ENCODE measurements at places on chromosomes 3 and 15. TPM values are rescaled to one million over a fixed set of nuclear protein-coding genes. Genes with fewer than 3 reads are reported as not detected.

Gene PRTG
- 12.0 TPM for total RNA-seq

Gene GOLGA6L10
- 0.88 TPM for total RNA-seq

Gene XYLB
- total RNA-seq, result 11.1 TPM

Gene IGSF11
- 0.56 TPM for total RNA-seq

Gene CCR8
- total RNA-seq, result not detected

- no peak for DNase-seq
These were observed 109.1 kb downstream of the BDH1 start for GRCh38 chr3:197446700-197447056.

- no peak for DNase-seq
These were observed 374.9 kb upstream of the TGFBR2 start for GRCh38 chr3:30231277-30232141.

GRCh38 chr3:173920386-173920785 is 522.8 kb downstream of the NLGN1 start:
- no peak for DNase-seq

GRCh38 chr3:67291287-67292252 is 293.5 kb downstream of the KBTBD8 start:
- no peak for DNase-seq

DNA sequence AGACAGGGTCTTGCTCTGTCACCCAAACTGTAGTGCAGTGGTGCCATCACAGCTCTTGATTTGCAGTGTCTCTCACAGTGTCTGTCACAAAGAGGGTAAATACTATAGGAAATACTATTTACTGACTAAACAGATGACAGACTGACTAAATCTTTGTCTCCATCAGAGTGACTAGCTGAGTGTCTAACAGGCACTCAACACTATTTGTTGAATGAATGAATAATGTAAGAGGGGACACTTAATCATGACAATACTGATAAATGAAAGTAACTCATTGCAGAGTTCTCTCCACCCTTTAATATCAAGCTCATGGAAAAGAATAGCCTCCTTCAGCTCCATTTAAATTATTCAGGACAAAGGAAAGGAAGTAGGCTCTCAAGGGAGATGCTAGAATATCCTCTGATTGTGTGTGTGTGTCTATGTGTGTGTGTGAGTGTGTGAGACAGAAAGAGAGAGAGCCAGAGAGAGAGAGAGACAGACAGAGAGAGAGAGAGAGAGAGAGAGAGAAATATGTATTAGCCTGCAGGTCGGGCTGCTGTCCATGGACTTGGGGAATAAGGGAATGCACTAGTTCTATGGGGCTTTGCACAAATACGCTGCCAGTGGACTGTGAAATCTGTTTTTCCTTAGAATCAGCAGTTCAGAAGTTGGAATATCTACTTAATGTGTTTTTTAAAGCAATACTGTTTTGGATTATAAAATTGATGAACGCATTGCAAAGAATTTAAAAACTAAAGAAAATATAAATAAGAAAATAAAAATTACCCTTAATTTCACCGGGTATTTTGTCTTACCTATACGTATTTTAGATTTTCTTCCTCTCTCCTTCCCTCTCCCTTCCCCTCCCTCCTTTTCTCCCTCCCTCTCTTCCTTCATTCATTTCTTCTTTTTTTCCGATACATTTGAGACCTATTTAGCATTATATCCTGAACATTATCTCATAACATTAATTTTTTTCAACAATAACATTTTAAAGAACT is 132.9 kb upstream of the LRIG1 start:
- DNase-seq, result no peak

DNA sequence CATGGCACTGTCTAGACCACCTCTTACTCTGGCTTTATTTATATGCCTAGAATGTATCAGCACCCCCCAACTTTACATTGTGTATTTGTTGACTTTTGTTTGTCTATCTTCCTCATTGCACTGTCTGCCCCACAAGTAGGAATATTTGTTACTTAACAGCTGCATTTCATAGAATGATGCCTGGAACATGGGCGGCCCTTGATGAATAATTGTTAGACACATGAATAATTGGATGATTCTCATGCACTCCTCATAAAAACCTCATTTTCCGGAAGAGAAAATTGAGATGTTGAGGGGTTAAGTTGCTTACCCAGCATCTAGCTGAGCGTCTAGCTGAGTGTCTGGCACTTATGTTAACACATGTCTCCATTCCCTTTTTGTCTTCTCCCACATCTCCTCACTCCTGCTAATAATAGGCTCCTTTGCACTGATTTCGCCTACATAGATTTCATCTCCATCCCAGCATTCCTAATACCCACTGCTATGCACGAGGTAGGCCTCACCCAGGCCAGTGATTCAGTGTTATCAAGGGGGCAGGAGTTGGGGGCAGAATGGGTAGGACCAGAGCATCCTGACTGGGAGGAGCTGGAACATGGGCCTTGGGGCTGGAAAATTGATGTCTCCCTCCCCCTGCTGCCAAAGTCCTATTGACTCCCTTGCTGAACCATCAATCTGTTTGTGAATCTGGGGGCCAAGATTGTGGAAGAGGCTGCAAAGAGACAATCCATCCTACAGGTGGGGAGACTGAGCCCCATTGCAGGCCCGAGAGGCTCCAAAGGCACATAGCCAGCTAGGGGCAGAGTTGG is 7.8 kb upstream of the WNT7A start:
- no peak for DNase-seq

GRCh38 chr3:134148534-134148933 is 102.1 kb downstream of the RYK start:
- DNase-seq, result no peak

GRCh38 chr3:104126463-104126862 is 1240.2 kb upstream of the ALCAM start:
- DNase-seq, result no peak
